ENCODE measurements at places on chromosomes 12 and 14.

- no peak for DNase-seq
These were observed 135.6 kb downstream of the SLC25A21 start for GRCh38 chr14:37036669-37037341.

- no peak for DNase-seq
These were observed 43.9 kb downstream of the FRS2 start for GRCh38 chr12:69514111-69514510.

DNA sequence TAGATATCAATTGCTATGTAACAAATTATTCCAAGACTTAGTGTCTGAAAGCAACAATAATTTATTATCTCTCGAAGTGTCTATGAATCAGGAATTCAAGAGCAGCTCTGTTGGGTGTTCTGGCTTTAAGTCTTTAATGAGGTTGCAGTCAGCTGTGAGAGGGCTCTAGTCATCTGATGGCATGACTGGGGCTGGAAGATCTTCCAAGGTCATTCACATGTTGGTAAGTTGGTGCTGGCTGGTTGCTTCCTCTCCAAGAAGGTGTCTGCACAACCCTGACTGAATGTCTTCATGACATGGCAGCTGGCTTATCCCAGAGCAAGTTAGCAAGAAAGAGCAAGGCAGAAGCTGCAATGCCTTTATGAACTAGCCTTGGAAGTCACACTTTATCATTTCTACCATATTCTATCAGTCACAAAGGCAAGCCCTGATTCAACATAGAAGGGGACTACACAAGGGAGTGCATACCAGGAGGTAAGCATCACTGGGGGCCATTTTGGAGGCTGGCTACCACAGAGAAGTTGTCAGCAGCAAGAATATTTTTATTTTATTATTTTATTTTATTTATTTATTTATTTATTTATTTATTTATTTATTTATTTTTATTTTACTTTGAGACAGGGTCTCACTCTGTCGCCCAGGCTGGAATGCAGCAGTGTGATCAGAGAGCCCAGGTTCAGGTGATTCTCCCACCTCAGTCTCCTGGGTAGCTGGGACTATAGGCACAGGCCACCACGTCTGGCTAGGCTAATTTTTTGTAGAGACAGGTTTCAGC lies 7.6 kb upstream of the SLC38A2 start:
- DNase-seq, result no peak

DNA sequence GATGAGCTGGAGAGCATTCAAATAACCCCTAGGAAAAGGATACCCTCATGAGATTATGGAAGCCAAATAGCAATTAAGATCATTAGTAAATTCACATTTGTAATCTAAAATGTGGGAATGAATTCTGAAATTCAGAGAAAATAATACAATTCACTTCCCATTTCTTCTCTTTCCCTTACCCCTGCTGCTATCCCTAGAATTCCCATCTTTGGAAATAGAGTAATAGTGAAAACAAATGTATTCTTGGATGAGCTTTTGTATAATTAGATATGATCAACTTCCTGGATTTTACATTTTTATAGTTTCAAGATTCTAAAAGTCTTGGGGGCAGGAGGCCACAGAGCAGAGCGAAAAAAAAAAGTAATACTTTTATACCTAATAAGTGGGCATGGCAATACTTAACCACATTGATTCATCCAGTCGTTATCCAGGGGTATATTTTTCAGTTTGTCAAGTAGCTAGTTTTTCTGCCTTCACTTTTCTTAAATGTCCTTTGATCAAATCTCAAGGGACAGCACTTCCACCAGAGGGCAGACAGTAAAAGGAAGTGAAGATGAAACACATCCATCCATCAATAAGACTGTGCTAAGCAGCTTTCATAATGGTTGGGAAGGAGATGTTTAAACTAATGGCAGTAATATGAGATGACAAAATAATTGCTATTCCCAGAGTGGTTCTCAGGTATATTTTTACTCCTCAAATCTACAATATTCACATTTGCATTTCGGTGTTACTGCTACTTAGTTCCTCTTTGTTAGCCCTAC lies 401.3 kb downstream of the DIO2 start:
- DNase-seq, result peak; percentile 6

GRCh38 chr14:52992236-52992870 lies 41.5 kb upstream of the FERMT2 start:
- no peak for DNase-seq

DNA sequence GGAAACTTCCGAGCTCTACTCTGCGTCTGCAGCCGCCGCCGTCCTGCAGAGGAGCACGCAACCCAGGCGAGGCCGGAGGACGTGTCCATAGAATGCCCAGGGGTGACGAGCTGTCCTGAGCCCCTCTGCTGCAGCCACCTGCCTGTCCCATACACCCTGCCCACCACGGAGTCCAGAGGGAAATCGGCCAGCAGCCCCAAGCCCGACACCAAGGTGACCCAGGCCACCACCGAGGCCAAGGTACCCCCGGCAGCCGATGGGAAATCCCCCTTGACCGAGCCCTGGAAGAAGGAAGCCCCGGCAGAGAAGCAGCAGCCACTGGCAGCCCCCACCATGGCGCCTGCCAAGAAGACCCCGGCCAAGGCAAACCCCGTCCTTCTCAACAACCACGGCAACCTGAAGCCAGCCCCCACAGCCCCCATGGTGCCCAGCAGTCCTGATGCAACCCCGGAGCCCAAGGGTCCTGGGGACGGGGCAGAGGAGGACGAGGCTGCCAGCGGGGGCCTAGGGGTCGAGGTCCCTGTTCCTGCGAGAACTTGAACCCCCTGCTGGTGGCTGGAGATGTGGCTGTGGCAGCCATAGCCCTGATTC lies 128.7 kb upstream of the C14orf180 start:
- no peak for DNase-seq

- no peak for DNase-seq
These were observed 386.4 kb downstream of the RGS6 start for GRCh38 chr14:72318648-72319047.

DNA sequence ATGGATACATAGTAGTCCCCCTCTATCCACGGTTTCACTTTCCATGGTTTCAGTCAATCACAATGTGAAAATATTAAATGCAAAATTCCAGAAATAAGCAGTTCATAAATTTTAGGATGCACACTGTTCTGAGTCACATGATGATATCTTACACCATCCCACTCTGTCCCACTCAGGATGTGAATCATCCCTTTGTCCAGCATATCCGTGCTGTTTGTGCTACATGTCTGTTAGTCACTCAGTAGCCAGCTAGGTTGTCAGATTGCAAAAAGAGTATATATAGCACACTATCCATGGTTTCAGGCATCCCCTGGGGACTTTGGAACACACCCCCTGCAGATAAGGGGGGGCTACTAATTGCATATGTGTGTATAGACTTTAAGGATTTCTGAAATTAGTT lies 8.1 kb upstream of the NAA30 start:
- DNase-seq, result no peak

- DNase-seq, result no peak
These were observed 130.4 kb downstream of the GRIP1 start for GRCh38 chr12:66548338-66549049.

DNA sequence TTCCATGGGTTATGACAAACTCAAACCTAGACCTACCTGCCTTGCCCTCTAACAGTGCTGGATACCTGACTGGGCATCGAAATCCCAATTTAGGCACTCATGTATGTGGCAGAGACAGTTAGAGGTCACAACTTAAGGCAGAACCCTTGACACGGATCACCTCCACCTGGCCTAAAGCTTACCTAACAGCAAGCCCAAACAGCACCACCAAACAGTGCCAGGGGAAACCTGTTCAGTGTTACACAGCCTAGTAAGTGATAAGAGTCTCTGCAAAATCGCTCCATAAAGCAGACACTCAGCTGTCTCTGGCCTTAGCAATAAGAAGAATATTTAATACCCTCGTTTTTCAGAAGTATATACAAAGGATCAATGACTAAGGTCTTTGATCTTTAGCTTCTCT lies 77.8 kb downstream of the SPPL3 start:
- no peak for DNase-seq

DNA sequence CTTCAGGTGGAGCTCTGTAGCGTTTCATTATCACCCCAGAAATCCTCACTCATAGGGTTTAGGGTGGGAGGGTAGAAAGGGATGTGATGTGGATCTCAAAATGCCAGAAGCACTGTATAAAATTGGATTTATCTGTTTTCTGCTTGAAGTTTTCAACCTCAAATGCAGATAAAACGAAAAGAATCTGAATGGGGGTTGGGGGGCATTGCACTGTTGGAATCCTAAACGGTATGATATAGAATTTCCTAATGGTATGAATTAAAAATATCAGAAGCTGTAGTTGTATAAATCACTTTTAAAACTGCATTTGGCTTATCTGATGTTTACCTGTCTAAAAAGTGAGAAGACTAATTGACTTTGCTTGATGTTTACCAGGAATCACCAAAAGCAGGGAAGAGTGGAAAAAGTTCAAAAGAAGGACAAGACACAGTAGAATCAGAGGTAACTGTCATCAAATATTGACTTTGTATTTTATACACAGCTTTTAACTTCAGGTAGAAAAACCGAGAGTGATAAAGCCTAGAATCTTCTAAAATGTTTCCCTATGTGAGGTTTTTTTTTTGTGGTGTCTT lies 1.1 kb downstream of the PPP2R5C start:
- no peak for DNase-seq

GRCh38 chr12:39467432-39467870 lies 24.5 kb upstream of the KIF21A start:
- DNase-seq, result no peak

- no peak for DNase-seq
These were observed 50.1 kb upstream of the RERGL start for GRCh38 chr12:18139989-18140596.

DNA sequence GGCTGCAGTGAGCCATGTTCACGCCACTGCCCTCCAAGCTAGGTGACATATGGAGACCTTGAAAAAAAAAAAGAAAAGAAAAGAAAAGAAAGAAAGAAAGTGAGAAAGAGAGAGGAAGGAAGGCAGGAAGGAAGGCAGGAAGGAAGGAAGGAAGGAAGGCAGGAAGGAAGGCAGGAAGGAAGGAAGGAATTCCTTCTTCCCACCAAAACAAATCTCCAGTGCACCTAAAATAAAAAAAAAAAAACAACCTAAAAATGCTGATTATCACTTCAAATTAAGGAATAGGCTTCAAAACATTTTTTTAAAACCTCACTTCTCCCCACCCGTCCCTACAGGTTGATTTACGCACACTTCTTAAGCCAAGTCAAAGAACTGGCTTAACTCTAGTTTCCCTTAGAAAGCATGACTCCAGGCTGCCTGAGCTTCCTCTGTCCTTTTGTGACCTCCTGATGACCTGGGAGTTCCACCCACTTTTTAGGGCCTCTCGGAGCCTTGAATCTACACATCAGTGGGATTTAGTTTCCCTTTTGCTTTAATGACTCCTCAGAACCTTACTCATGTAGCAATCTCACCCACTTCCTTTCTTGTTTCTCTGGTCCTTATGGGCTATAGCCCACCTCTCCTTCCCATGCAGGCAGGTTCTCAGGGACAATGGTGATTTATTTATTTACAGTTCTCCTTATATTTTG lies 18.6 kb downstream of the DUSP6 start:
- no peak for DNase-seq

DNA sequence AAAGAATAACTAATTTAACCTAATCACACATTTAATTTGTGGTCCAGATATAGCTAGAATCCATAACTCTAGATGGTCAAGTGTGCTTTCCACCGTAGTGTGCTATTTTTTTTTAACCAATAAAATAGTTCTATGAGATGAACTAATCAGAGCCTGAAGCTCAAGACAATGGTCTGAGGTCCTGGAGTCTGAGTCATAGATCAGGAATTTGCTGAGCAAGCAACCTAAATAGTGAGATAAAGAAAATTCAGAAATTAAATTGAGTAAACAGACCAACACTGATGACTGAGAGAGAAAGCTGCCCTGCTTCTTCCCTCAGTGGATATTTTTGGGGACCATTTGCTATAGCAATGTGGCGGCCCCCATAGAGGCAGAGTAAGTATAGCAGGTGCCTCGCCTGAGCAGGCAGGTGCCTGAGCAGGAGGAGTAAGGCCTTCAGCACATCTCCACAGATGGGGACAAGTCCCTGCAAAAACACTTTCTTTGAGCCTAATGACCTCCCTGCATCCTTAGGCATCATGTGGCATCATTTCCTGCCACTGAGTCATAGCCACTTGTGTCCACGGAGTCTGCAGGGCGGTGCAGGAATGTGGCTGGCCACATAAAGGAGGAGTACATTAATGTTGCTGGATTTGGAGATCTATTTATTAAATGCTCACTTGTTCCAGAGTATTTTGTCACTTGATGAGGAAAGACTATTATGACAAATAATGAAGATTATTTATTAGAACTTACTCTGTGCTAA lies 13.9 kb upstream of the CLEC4E start:
- no peak for DNase-seq

DNA sequence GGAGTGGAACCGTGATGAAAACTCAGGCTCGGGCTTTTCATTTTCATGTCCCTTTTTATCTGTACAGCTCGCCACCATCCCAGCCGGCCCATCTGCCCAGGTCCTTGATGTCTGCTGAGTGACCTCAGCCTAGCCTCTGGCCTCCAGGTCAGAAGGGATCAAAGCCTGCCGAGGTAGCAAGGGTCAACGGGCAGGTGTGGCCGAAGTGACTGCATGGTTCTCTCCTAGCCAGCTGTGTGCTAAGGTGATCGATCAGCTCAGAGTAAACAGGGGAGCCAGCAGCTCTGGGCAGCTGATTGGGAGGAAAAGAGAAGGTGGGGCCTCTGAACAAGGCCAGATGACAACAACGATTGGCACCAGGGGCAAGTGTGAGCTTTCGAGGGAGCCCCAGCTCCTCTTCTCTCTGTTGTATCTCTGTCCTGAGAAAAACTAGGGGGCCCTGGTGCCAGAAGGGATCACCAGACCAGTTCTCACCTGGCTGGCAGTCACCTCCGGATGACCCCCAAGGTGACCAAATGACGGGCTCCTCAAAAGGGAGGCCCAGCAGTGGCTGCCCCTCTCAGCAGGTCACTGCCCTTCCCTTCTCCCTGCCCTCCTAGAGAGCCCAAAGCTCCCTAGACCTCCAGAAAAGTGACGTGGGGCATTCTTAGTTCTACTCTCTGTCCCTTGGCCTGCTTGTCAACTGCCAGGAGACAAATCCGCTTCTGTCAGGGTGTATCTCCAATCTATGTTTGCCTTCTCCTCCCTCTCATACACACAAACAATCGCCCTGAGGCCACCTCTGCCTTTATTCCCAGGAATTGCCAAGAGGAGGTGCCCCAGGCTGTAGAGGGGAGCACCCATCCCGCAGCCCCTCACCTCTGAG lies 3.4 kb downstream of the SLC6A12 start:
- no peak for DNase-seq

DNA sequence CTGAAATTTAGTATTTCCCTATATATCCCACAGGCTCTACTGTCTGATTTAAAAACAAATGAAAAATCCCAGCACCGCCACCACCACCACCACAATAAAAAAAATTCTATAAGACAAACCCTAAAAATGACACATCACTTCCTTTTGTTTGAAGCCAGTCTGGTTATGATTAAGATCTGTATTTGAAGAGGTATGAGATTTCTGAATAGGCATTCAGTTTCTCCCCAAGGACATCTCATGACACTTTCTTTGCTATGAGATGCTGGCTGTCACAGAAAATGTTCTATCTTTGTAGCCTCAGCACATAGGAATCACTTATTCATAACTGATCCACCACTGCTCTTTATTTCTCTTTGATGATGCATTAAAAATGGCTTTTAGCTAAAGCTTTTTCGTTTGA lies 1071.0 kb downstream of the SLC6A15 start:
- DNase-seq, result no peak
